ENCODE measurements at places on chromosomes 1 and 21.

DNA sequence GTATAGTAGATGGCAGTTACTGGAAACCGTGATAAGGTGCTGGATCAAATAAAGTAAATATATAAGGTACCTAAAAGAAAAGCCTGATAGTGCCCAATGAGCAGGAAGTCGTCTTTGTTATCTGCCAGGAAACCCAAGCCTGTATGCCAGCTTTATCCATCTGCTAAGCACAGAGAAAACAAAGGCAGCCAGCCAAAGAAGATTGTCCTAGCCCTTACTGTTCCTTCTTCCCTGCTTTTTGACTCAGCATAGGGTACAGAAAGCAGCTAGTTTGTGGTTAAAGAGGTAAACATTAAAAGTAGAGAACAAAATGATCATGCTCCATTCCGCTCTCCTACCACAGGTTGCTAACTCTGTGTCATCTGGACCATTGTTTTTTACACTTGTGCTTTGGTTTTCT, 10.1 kb downstream of the KRTAP22-2 start:
- DNase-seq: no peak

GRCh38 chr1:159900755-159901360, 893 bp upstream of the CFAP45 start:
- no peak for DNase-seq

DNA sequence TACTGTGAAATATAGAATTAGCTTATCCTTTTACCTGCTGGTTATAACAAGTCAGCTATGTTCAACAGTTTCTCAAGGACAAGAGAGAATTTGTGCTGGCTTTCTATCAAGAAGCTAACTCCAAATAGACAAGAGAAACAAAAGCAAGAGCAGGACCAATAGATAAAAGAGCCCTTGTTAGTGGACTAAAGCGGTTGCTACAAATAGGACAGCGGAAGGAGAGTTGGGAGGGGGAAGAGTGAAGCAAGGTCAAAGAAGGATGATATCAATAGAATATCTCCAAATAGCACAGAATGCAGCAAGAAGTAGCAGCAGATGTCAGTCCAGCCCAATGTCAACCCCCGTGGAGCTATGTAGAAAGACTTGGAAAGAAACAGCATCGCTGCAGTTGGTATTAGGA, 53.0 kb upstream of the AKT3 start:
- no peak for DNase-seq

DNA sequence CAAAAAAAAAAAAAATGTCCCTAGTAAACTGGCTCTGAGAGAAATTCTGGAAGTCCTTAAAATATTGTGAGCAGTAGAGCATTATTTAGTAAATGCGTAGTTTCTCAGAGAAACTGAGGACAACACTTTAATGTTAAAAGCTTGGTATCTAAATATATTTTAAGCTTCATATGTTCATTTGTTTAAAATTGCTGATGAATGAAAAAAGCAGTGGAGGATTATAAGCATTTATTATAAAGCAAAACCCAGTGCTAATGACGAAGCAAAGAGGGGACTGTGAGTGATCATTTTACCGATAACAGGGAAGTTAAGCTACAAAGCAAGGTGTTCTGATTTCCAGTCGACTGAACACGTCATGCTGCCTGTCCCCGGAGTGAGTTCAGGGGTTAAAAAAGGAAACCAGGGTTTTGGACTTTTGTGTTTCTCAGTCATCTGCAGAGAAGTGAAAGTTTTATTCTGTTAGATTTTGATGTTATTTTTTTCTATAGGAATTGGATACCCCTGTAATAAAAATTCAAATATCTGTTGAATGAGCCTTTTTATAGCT, 64.5 kb upstream of the SCCPDH start:
- DNase-seq: no peak

DNA sequence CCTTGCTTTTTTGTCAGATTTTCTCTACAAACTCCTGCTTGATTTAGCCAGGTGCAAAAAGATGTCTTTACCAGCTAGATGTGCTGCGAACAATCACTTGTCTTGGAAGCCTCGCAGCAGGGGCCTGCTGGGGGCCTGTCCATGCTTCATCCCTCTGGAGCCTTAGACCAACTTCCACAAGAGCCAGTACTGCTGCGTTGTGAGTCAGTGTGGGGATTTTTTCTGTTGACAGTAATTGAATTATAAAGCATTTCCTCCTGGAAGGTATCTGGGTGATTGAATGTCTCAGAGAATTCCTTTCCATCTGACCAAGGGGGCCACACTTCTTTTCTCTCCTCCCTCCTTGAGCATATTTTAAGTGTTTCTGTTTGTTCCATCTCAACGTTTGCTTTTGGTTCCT, 40.4 kb upstream of the LDLRAP1 start:
- no peak for DNase-seq

GRCh38 chr1:182146286-182146685, 84.8 kb upstream of the ZNF648 start:
- DNase-seq: no peak

DNA sequence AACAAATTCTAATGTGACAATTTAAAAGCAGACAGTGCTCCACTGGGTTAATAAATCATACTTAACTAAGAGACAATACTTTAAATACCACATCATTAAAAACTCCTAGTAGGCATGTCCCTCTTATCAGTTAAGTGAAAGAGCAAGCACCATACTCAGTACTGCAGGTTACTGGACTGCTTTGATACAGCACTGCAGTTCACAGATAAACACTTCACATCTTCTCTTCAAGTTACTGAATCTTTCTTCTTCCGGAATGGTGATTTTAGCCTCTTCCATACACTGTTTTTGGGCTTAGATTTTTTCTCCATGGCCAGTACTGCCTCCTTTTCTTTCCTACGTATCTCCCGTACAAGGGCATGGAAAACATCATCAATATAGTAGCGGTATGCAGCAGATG, 11.0 kb downstream of the RIT1 start:
- no peak for DNase-seq

- DNase-seq: no peak
Measured at GRCh38 chr1:183339556-183340167, 78.5 kb downstream of the NMNAT2 start.

DNA sequence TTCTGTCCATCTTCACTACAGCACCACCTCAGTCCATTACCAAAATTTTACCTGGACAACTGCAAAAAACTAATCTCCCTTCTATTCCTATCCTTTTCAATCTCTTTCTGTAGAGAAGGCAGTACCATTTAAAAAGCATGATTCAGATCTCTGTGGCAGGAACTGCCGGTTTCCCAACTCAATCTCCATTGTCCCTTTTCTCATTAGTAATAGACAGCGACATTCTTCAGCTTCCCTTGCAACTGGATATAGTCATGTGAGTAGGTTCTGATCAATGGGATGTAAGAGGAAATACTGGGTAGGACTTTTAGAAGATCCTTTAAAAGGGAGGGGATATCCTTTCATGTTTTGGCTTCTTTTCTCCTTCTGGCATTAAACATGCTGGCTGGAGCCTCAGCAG, 74.9 kb downstream of the ADCY10 start:
- no peak for DNase-seq

- DNase-seq: no peak
Measured at GRCh38 chr1:165383067-165383466, 26.6 kb upstream of the LMX1A start.

GRCh38 chr1:230127105-230128054, 60.3 kb downstream of the GALNT2 start:
- no peak for DNase-seq

GRCh38 chr1:167077128-167077867, 12.9 kb downstream of the GPA33 start:
- no peak for DNase-seq

DNA sequence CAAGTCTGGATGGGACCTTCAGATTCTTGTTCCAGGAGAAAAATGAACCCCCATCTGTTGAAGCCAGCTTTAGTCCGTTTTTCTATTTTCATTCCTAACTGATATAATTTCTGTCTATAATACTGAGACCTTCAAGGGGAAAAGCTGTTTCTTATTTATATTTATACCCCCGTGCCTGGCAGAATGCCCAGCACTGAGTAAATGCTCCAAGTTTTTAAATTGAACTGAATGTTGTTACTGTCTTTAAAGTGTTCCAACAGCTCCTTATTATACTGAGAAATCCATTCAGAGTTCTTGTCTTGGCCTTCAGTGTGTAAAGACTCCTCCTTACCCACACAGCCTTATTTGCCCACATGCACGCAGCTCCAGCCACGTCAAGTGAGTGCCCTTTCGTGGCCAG, 178.6 kb upstream of the HMGB4 start:
- no peak for DNase-seq

DNA sequence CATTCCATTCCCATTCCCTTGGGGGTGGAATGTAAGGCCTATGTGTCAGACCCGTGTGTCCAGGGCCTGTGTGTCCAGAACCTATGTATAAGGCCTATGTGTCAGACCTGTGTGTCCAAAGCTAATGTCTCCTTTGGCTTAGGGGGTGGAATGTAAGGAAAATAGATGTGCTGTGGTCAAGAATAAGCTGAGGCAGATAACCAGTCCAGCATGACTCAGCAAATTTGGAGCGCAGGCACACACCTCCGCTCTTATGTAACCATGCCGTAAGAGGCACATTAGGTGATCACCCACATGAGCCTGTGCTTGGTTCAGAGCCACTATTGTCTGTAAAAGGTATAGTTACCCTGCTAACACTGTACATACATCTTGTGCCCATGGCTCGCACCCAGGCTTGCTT, 150.8 kb upstream of the SGIP1 start:
- DNase-seq: no peak

- DNase-seq: no peak
Measured at GRCh38 chr1:111220302-111220890, 7.1 kb upstream of the CHI3L2 start.

GRCh38 chr1:198287916-198288315, 131.1 kb downstream of the NEK7 start:
- no peak for DNase-seq

DNA sequence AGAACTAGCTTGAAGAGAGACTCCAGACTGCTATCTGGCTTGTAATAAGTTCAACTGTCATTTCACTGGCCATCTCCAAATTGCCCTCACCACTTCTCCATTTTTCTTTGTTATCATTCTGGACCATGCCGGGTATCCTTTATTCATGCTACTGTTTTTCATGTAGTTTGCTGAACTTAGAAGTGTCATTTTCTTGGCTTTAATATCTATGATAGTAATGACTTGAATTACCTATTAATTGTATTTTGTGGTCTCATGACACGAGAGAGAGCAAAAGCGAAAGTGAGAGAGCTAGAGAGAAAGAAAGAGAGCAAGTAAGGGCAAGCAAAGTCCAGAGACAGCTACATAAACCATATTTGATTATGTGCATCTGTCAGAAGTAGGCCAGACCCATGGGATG, 184.9 kb upstream of the ATP1B1 start:
- no peak for DNase-seq

- no peak for DNase-seq
Measured at GRCh38 chr1:100927276-100927675, 31.4 kb downstream of the SLC30A7 start.

GRCh38 chr1:99943223-99943794, 26.5 kb upstream of the SLC35A3 start:
- DNase-seq: no peak

- no peak for DNase-seq
Measured at GRCh38 chr1:90840352-90840751, 123.2 kb upstream of the BARHL2 start.

GRCh38 chr1:94265906-94266305, 28.5 kb upstream of the ARHGAP29 start:
- no peak for DNase-seq

- no peak for DNase-seq
Measured at GRCh38 chr1:167599957-167600581, 30.0 kb upstream of the RCSD1 start.

DNA sequence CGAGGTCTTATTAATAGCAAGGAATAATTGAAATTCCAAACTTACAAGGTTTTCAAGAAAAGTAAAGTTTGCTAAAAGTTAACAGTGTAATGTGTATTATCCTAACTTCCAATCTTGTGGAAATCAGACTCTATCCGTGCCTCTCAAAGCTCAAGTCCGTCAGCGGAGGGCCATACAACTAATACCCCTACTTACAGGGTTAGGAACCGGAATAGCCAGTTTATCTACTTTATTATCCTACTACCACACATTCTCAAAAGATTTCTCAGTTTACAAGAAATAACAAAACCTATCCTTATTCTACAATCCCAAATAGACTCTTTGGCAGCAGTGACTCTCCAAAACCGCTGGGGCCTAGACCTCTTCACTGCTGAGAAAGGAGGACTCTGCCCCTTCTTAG, 457.8 kb downstream of the PTPRC start:
- no peak for DNase-seq

DNA sequence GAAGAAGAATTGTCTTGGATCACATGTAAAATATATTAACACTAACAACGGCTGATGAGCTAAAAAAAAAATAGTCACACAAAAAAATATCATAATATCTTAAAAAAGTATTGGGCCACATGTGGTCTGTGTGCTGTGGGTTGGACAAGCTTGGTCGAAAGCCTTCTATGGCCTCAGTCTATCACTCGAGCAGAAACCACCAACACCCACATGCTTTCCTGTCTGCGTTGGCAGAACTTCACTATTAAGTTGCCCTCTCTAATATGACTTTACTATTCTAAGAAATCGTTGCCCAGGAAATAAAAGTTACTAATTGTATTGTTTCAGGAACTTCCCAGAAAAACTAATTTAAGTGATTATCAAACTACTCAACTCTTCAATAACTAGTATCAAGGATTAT, 28.2 kb upstream of the ETS2 start:
- DNase-seq: no peak

GRCh38 chr1:209412036-209412435, 171.5 kb upstream of the CAMK1G start:
- no peak for DNase-seq

- no peak for DNase-seq
Measured at GRCh38 chr1:64890699-64891447, 75.5 kb downstream of the JAK1 start.

GRCh38 chr1:101280942-101281654, 44.3 kb downstream of the S1PR1 start:
- DNase-seq: no peak

DNA sequence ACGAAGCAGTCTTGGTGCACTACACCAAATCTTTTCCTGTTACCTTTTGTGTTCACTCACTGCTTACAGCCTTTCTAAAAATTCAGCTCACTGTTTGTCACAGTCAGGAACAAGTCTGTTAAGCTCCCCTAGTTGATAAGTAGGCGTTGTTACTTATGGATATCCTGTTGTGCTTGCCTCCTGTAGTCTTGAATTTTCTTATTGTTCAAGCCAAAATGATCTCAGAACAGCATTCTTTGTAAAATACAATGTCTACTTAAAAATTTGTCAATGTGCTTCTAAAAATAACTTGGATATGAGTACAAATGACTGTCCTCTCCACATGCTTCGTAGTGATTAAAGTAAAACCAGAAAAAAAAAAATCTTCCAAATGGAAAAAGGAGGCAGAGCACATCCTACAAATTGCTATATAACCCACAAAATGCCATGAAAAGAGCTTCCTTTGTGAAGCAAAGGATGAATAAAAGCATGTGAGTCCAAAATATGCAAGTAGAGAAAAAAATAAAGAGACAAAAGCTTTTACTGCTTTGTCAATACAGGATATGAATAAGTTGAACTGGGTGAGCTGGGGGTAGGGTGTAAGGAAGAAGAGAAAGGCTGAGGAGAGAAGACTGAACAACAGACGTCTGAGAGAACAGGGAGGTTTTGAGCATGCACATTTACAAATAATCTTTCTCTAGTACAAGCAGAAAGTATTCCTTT, 228.9 kb upstream of the ADGRL4 start:
- no peak for DNase-seq

All from activated B cell treated with CpG ODN at 0.5 μM for 24 hours (primary cell).